Pons (tissue), 1 donor: ENCODE measurements at places on chromosomes 7 and 10.
A peak's percentile ranks its signal among the peaks of the same experiment; 100 is the strongest.

DNA sequence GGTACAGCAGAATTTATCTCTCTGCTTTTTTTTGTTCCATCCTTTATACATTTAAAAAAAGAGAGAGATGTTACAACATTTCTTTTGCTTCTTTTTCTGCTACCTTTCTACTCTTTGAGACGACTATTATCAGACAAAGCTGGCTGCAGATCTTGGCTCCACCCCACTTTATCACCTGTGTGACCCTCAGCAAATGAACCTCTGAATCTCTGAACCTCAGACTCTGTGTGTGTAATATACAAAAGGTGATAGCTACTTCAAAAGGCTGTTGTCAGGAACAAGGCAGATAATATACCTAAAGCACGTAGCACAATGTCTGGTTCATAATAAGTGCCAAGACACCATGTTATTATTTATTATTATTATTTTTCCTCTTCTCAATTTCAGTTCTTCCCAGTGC is 32.6 kb upstream of the UBE2D1 start:
- DNase-seq = no peak

DNA sequence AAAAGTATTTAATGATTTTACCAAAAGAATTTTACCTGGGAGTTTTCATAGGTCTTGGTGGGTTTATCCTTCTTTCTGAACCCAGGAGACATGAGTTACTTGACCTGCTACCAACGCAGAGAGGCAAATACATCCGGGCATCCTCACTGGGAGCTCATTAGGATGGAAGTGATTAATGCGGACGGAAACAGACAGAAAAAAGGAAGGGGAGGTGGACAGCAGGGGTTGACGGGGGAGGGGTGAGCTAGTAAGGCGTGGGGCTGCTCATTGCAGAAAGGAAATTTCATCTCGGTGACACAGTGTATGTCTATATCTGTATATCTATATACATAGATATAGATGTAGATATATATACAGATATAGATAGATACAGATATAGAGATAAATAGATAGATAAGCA is 408.2 kb upstream of the ADARB2 start:
- no peak for DNase-seq

DNA sequence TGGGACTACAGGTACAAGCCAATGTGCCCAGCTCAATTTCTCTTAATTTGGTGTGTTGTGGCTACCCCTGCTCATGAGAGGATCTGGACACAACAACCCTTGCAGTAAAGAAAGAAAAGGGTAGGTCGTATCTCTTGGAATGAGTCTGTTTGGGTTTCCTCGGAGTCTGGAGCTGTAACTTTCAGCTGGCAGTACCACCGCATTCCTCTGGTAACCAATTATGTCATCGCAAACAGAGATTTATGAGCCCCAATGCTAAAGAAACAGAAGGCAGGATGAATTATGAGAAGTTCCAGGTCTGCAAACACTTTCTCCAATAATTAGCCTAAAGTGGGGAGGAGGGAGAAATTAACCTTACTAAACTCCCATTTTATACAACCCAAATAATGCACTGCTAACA is 186.6 kb upstream of the NRP1 start:
- DNase-seq = no peak

DNA sequence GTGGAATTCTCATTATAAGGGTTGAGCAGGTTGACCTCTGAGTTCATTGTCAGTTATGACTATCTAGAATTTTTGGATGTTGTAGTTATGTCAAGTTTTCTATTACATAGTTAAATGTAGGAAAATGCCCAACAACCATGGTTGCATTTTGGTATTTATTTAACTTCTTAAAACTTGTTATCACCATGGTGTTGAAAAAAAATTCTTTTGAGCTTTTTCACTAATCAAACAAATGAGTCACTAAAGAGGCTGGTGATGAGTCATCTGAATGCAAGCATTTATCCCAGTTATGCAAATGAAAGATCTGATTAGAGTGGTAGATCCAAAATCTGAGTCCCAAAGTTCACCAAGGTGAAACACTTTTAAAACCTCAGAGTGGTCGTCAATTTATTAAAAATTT is 624.7 kb upstream of the IGFBP3 start:
- no peak for DNase-seq

GRCh38 chr10:126302826-126303665 is 85.2 kb downstream of the ADAM12 start:
- peak; percentile 28 for DNase-seq
